ENCODE measurements at places on chromosomes 7 and 10.

GRCh38 chr10:82162549-82163195 lies 287.7 kb downstream of the NRG3 start:
- no peak for DNase-seq

DNA sequence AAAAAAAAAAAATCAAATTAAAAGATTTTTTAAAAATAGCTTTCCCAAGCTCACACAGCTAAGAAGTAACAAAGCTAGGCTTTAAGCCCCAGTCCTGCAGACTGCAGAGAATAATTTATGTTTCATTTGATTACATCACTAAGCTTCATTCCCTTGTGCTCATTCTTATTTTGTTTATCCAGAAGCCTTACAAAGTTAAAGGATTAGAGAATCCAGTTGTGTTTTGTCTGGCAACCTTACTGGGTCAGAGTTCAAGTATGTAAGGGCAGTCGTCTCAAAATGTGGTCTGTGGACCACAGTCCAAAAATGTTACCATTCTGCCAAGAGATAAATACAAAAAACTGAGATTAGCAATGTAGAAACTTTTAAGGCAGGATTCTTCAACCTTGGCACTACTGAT lies 32.1 kb upstream of the EZH2 start:
- DNase-seq: no peak

DNA sequence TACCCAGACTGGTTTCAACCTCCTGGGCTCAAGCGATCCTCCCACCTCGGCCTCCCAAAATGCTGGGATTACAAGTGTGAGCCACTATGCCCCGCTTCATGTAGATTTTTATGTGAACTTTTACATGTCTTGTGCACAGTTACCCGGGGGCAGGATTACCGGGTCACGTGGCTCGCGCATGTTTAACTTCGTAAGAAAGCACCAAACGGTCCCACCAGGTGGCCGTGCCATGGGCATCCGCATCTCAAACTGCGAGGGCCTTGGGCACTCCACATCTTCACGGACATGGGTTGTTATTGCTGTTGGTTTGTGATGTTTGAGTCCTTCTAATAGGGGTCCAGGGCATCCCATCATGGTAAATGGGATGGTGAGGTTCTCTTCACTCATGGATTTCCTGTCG lies 636.6 kb upstream of the FOXK1 start:
- no peak for DNase-seq

- DNase-seq: no peak
Observed at GRCh38 chr7:15662451-15662850, 24.0 kb downstream of the MEOX2 start.

DNA sequence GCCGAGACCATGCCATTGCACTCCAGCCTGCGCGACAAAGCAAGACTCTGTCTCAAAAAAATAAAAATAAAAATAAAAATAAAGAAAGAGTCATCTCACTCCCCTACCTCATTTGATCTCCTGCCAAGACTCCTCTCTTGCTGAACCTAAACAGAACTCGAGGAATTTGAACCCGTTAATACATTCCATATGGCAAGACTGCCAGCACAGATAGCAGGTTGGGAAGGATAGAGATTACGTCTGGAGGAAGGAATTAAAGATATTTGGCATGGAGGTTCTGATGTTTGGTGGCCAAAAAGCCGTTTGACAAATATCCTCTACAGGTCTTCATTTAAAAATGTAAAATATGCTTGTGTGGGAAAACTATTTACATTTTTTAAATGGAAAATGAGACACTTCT lies 549.6 kb downstream of the HTR7 start:
- DNase-seq: no peak

GRCh38 chr10:25451401-25451800 lies 276.6 kb downstream of the GPR158 start:
- no peak for DNase-seq

GRCh38 chr10:81177651-81178244 lies 640.0 kb downstream of the SH2D4B start:
- DNase-seq: no peak

DNA sequence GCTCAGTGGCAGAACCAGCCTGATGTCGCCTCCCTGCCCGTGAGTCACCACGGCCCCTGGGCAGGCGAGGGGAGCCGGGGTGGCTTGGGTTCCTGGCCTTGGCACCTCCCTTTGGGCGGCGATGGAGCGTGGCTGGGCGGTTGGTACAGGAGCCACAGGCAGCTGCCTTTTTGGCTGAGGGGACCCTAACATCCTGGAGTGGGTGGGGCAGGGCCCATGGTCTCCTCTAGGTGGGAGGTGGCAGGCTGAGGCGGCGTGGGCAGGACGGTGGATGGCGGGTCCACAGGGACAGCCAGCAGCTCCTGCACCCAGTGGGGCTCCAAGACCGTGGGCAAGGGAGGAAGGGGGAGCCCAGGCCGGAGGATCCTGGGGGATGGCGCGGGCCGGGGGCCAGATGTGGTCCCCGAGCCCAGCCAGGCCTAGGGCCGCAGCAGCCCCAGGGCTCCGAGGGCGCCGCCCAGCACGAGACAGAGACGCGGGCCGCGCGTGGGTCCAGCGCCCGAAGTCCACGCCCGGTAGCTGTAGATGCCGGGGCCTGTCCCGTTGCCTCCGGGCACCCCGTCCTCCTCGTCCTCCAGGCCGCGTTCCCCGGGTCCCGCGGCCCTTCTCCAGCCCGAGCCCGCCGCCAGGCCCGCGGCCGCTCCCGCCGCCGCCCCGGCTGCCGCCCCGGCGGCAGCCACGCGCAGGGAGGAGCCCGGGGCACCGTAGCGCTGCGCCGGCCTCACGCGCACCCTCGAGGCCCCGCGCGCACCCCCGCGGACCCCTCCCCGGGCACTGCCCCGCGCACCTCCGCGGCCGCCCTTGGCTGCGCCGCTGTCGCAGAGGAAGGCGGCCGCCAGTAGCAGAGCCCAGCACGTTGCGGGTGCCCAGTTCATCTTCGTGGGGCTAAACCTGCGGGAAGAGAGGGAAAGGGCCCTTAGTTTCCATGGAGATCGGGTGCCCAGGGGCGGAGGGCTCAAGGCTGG lies 1.3 kb downstream of the SPRN start:
- no peak for DNase-seq

- DNase-seq: no peak
Observed at GRCh38 chr7:28853150-28853549, 105.0 kb downstream of the TRIL start.

GRCh38 chr7:117111535-117111934 lies 158.2 kb downstream of the ST7 start:
- no peak for DNase-seq

GRCh38 chr7:157009778-157010587 lies 480 bp downstream of the MNX1 start:
- no peak for DNase-seq

DNA sequence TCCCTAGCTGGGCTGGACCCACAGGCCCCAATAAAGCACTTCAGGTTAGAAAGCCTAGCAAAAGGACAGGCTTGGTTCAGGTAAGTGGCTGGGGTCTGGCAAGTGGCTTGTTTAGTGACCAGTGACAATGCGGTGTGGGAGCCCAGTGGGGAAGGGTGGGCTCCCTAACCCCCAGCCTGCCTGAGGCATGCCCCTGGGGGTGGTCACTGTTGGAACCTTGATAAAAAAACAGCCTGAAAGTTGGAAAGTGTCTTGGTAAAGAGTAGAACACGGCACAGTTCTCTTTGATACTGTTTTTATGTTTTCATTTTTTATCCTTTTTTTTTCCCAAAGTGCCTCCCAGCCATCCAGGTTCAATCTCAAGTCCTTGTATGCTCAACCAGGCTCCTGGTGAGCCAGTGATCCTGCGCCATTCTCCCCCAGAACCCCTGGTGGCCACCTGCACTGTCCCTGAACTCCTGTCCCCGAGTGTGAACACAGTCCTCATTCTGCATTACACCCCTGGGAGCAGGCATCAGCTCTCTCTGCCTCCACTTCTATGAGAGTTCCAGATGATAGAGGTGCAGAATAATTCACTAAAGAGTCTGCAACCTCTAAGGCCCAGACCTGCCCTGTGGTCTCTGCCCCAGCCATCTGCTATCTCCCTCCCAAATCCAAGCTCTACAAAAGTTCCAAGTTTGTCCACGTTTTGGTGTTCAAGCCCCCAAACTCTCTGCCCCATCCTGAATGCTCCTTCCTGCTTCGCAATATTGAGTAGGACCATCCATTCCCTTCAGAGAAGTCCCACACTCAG lies 15.0 kb upstream of the CXCL12 start:
- no peak for DNase-seq

- no peak for DNase-seq
Observed at GRCh38 chr10:90920986-90921666, at the start of gene ANKRD1. TSS of gene ANKRD1 (minus strand) at chr10:90921087. CDS start at chr10:90921027, 60 bp downstream.

- DNase-seq: no peak
Observed at GRCh38 chr7:146542101-146542500, 425.5 kb downstream of the CNTNAP2 start.

DNA sequence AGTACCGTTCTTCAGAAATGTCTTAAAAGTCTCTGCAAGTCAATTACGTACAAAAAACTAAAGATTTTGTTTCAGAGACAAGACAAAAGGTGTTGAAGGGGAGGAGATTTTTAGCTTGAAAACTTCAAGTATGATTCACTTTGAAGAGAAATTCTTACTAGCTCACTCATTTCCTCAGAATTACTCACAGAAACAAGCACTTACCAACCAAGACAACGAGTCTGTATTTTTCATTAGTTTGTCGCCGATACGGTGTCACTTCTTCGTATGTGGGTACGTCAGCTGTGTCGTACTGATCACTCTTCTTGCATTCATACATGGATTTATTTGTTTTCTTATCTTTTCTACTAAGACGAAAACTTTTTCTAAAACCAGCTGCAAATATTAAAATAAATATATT lies 90.6 kb upstream of the ODAD2 start:
- no peak for DNase-seq

GRCh38 chr10:128557149-128557710 lies 431.0 kb upstream of the MKI67 start:
- DNase-seq: no peak

DNA sequence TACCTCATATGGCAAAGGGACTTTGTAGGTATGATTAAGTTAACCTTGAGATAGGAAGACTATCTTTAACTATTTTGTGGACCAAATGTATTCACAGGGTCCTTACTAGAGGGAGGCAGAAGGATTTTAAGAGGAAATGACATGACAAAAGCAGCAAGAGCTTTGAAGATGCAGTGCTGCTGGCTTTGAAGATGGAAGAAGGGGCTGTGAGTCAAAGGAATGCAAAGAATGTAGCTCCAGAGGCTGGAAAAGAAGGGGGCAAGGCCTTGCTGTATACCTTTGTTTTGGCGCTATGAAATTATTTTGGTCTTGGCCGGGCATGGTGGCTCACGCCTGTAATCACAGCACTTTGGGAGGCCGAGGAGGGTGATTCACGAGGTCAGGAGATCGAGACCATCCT lies 3.2 kb upstream of the NRBF2 start:
- DNase-seq: no peak

GRCh38 chr7:139697056-139697455 lies 80.7 kb downstream of the HIPK2 start:
- no peak for DNase-seq

- DNase-seq: no peak
Observed at GRCh38 chr10:73506491-73506890, 10.7 kb upstream of the PPP3CB start.

- no peak for DNase-seq
Observed at GRCh38 chr7:84183741-84184140, 10.8 kb downstream of the SEMA3A start.

- DNase-seq: no peak
Observed at GRCh38 chr7:163298-163695, 29.1 kb upstream of the FAM20C start.

GRCh38 chr7:40698921-40699260 lies 564.1 kb downstream of the SUGCT start:
- DNase-seq: no peak

GRCh38 chr7:93219868-93220267 lies 6.4 kb downstream of the HEPACAM2 start:
- no peak for DNase-seq

DNA sequence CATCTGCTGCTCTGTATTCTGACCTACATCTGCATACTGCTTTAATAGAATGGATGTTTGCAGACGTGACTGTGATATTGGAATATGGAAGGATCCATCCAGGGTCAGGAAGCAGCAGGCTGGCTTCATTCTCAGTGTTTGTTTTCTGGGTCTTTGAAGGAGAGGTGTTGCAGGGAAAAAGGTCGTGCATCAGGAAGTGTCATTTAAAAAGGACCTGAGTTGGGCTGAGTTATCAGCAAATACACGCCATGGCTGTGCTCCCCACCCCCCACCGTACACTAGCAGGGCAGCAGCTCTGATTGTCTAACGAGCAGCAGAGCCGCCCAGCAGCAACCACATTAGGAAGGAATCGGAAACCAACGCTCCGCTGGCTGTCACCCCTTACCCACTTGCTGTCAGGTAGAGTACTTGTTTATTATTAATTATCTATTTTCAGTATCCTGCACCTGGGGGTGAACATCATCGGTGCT lies 63.1 kb upstream of the STEAP1B start:
- no peak for DNase-seq

DNA sequence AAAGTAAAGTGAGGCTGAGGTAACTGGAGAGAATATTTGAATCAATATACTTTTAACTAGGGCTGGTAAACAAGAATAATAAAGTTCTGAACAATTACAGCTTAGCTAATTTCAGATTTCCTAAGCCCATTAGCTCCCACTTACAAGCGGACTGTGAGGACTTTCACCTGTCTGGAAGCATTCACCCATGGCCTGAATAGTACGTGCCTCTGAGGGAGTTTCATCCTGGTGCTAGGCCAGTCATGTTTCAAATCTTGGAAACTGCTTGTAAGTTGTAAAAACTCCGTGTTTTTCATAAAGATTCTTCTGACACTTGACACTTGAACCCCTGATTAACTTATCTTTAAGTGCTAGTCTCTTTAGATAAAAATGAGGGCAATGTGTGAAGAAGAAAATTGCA lies 975.2 kb upstream of the GHITM start:
- DNase-seq: no peak

DNA sequence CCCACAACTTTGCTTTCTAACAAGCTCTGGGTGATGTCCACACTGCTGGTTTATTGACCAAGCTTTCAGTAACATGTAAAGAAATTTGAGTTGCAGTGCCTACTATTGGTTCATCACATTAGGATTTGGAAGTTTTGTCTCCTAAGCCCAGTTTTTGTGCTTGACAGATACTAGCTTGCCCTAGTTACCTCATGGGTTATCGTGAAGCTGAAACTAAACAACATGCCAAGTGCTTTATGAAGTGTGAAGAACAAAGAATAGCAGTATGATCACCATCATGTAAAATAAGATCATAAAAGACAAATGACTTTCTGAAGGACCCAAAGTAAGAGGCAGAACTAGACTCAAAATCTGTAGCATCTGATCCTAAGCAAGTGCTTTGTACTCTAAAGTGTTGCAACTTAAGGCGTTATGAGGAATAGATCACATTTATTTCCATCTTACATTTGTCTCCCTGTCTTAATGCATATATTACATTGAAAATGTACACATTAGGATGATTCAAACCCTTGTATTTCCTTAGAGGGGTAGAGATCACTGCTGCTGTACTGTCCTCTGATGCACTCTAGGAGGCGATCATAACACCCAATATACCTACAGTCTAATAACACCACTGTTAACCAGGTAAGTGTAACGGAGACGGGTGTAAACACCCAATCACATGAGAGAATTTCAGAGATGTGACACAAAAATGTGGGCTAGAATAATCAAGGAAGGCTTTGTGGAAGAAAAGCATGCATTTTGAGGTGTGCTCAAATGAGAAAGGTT lies 71.3 kb downstream of the NRCAM start:
- DNase-seq: no peak

Data from effector CD4-positive, alpha-beta T cell (primary cell).